ENCODE measurements at places on chromosomes 11 and 22.

GRCh38 chr11:45926001-45926401, 3.5 kb downstream of the LARGE2 start:
- DNase-seq: no peak

DNA sequence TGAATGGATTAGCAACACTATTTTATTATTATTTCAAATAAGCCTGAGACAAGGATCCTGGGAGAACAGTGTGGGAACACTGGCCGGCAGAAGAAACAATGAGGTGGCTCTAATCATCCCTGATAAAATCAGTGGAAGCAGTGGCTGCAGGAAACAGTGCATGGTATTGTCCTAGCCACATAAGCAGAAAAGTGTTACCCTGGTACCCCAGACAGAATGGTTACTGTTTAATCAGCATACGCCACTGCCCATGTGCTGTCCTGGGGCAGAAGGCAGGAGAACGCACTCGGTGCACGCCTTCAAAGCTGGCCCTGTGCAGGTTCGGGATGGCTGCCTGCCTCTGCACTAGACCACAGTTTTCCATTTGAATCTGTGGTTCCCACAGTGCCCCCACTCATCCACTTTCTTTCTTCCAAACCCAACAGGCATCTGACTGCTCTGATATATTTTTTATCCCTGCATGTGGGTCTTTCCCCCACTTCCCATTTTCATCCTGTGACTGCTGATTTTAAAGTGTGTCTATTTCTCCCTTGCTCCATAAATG, 25.7 kb downstream of the OPCML start:
- no peak for DNase-seq

GRCh38 chr11:71184421-71185210, 67.8 kb downstream of the SHANK2 start:
- no peak for DNase-seq

- DNase-seq: no peak
Measured at GRCh38 chr11:13784855-13785254, 116.4 kb downstream of the FAR1 start.

DNA sequence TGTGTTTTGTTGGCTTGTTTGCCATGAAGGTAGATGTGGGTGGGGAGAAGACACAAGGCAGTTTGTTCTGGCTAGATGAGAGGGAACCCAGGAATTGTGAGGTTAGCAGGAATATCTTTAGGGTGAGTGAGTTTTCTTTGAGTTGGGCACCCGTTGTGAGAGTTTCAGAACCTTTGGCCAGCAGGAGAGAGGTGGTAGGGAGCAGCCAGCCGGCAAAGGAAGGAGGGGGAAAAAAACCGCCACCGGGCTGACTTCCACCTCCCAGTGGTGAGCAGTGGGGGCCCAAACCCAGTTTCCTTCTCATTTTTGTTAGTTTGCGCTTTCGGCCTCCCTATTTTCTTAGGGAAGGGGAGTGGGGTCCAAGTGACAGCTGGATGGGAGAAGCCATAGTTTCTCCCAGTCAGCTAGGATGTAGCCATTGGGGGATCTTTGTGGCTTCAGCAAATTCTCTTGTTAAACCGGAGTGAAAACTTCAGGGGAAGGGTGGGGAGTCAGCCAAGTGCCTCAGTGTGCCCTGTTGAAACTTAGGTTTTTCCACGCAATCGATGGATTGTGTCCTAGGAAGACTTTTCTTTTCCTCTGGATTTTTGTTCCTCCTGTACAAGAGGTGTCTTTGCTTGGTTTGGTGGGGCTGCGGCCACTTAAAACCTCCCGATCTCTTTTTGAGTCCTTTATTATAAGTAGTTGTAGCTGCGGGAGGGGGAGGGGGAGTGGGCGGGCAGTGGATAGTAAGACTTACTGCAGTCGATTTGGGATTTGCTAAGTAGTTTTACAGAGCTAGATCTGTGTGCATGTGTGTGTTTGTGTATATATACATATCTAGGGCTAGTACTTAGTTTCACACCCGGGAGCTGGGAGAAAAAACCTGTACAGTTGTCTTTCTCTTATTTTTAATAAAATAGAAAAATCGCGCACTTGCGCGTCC, 1.1 kb upstream of the GCAT start:
- DNase-seq: peak; percentile 41

GRCh38 chr22:19745155-19746101, 15.2 kb upstream of the TBX1 start:
- no peak for DNase-seq

DNA sequence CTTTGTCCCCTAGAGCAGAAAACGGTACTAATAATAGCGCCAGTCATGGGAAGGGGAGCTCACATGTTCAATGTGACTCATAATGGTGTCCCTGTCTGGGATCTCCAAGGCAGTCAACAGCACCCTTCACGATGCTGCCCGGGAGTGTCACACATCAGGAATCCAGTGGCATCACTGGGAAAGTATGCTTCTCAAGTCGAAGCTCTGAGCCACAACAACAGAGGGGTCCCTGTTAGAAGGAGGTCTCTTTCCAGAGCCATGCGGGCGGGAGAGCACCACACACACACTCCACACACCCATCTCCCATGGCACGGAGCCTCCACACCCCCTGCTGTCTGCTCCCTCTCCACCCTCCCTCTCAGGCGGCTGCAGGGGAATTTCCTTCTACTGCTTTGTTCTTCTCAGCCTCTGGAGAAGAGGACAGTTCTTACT, 119.7 kb downstream of the ETS1 start:
- DNase-seq: peak; percentile 99

- no peak for DNase-seq
Measured at GRCh38 chr11:78803995-78804394, 229.3 kb upstream of the NARS2 start.

- no peak for DNase-seq
Measured at GRCh38 chr11:35402751-35403660, 16.4 kb downstream of the SLC1A2 start.

- peak; percentile 10 for DNase-seq
Measured at GRCh38 chr11:44014968-44015623, 32.7 kb upstream of the ACCSL start.

GRCh38 chr11:130418756-130419155, 9.7 kb downstream of the ADAMTS8 start:
- no peak for DNase-seq

DNA sequence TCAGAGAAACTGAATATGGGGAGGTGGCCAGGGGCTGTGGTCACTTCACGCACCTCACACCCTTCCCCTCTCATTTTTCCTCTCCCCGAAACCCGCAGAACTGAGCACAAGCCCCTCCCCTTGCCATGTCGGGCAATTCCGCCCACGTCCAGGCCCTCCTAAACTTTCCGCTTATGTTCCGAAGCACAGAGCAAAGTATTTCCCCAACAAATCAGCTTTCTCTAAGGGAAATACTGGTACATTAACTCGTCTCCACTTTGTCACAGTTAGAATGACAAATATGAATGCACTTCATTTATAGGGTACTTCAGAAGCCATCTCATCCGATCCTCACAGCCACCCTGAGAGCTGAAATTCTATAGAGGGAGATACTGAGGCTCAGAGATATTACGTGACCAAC, 94.7 kb upstream of the TMEM45B start:
- DNase-seq: no peak

DNA sequence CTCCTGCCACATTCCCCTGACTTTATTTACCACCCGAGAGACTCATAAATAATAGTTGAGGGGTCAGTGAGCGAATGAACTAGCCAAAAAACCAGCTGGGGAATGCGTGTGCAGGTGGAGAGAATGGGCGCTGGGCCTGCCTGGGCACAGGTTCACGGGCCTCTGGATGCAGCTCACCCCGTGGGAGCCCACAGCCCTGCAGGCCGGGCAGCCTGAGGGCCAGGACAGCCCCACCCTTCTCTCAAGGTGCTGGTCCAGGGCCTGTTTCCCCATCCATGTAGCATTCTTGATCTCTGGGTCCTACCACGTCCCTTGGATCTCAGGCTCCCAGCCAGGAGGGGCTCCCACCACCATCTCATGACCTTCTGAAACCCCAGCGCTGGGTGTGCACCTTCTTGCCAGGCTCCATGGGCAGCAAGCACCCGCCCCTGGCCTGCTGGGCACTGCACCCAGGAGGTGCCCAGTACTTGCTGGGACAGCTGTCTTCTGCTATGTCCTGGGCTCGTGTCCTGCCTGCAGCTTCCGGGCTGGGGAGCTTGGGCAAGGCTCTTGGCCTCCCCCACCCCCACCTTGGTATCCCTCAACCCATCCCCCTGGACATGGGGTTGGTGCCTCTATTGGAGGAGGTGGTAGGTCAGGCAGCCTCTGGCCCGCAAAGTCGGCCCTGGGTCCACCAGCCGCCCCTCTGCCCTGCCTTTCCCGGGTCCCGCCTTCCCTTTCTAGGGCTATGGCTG, 43.1 kb upstream of the CCDC188 start:
- DNase-seq: no peak

DNA sequence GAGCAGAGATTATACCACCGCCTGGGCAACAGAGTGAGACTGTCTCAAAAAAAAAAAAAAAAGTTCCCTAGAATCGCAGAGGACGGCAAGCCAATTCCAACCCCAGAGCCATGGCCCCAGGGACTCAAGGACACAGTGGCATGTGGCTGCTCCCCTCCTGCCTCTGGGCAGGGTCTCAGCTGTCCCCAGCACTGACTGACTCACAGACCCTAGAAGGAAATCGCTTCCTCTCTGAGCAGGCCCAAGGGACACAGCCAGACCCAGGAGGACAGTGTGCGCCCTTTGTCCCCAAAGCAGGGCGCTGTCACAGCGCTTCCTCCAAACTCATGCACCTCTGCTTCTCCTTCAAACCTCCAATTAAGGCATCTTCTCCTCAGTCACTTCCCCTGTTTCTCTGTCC, 2.3 kb downstream of the PACSIN3 start:
- no peak for DNase-seq

DNA sequence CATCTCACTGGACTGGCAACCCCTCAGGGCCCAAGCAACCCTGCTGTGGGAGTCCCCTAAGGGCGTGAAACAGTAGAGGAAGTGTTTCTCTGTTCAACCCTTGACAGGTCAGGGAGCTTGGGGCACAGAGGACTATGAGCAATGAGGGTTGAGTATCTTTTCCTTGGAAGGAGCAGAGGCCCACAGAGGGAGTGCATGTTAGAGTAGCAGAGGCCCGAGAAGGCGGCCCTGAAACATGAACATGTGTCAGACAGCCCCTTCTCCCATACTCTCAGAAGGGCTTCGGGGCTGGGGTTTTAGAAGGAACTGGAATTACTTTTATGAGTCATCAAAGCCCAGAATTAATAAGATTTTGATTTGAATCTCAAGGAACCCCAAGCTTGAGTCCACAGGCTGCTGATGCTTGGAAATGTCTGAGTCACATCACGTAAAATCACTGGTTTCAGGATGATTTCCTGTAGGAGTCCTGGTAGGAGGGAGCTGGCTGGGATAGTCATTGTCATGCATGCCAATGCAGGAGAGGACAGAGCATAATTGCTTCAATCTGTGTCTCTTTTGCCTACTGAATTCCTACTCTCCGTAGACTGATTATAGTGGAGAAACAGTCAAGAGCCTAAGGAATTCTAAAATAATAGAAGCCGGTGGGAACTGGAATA, 22.6 kb downstream of the C11orf71 start:
- DNase-seq: peak; percentile 49

- DNase-seq: no peak
Measured at GRCh38 chr11:15738931-15739330, 617.4 kb downstream of the SOX6 start.

DNA sequence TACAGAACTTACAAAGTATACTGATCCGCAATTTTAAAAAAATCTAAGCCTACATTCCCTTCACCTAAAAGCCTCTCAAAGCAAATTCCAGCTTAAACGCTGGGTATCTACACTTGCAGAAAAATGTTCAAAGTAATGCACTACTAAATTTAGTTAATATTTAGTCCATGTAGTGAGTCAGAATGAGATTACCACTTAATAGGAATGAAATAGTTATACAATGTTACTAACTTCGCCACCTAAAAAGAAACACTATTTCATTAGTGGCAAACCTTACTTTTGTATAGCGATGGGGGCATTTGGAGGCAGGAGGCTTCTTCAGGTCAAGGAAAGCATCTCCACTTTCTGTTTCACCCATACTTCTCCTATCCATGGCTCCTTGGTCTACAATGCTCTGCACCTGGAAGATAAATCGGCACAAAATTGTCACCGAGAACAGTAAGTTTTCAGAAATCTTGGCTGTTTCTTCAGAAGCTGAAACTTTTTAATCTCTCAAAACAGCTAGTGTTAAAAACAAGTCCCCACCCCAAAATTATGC, 1.2 kb downstream of the EIF4ENIF1 start:
- DNase-seq: no peak

DNA sequence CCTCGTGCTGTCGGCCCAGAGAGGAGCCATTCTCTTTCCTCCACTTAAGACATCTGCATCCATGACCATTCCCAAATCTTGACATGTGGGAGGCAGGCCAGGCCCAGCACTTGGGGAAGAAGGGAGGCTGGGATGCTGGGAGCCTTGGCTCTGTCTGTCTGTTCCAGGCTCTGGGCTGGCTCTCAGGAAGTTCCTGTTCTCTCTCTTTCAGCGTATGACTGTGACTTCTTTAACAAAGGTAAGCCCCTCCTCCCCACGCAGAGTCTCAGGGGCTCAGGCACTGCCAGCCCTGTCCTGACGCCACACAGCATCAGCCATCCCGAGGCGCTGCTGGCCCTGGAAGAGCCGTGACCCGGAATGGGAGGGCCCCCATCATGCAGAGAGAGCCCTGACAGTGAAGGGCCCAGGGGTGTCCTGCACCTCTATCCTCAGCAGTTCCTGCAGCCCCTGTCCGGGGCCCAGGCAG, 52.4 kb downstream of the OTOG start:
- no peak for DNase-seq

DNA sequence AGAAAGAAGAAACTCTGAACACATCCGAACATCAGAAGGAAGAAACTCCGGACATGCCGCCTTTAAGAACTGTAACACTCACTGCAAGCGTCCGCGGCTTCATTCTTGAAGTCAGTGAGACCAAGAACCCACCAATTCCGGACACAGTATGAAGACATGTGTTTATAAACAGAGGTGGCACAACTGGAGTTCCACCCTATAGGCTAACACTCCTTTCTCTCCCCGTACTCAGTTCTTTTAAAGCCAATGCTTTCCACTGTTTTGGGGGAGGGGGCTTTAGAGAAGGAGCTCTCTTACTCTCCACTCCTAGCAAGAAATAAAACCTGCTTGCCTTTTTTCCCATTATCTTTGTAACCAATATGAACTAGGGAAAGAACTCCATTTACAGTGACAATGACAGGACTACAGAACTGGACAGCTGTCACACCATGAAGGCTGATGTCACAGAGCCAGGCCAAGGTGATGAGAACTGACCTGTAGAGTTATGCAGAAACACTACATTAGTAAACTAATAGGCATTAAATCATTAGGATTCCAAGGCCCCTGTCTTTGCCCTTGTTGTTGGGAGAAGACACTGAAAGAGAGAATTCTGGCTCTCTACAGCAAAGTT, 733 bp downstream of the TRIM5 start:
- DNase-seq: no peak

DNA sequence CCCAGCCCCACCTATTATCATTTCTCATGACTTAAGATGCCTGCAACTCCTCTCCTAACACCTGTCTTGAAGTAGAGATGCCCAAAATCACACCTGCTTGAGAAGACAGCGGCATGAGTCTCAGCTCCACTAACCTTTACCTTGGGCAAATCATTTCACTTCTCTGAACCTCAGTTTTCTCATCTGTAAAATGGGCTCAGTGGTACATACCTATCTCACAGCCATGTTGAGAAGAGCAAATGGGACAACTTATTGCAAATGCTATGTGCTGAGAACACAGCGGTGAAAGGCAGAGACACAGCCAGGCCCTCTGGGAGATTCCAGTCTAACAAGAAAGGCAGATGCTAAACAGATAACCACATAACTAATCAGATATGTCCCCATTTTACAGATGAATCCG, 7.8 kb downstream of the TST start:
- DNase-seq: no peak

GRCh38 chr11:11125618-11126017, 227.4 kb downstream of the CSNK2A3 start:
- DNase-seq: no peak
